ENCODE measurements at places on chromosomes 6 and 20.

- no peak for DNase-seq
Measured at GRCh38 chr6:137727216-137727765, 139.8 kb upstream of the TNFAIP3 start.

DNA sequence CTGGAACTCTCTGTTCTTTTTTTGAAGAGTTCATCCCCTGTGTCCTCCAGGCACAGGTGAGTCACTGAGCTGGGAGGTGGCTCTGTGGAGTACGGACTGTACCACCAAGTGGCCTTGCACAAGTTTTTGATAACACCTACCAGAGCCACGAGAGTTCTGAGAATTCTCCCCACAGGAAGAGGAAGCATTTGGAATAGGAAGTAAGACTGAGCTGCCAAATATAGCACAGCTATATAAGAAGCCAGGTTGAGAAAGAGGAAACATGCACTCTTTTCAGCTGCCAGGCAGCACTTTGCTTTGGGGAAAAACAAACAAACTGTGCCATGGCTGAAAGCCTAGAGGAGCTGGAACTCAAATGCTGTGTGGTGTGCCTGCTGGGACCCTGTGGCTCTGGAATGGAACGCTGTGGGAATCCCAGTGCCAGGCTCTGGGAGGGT is 70.8 kb upstream of the RIPOR2 start:
- no peak for DNase-seq

GRCh38 chr6:148657048-148657447 is 89.8 kb upstream of the UST start:
- DNase-seq = no peak

GRCh38 chr20:57390604-57391438 is at the start of gene RBM38:
RBM38 (plus strand) TSS chr20:57391396; CDS start chr20:57391582, 186 bp downstream.
- peak; percentile 63 for DNase-seq

GRCh38 chr20:4959592-4959991 is 41.7 kb downstream of the SLC23A2 start:
- DNase-seq = no peak

- peak; percentile 69 for DNase-seq
Measured at GRCh38 chr20:561437-562231, 18.0 kb upstream of the CSNK2A1 start.

DNA sequence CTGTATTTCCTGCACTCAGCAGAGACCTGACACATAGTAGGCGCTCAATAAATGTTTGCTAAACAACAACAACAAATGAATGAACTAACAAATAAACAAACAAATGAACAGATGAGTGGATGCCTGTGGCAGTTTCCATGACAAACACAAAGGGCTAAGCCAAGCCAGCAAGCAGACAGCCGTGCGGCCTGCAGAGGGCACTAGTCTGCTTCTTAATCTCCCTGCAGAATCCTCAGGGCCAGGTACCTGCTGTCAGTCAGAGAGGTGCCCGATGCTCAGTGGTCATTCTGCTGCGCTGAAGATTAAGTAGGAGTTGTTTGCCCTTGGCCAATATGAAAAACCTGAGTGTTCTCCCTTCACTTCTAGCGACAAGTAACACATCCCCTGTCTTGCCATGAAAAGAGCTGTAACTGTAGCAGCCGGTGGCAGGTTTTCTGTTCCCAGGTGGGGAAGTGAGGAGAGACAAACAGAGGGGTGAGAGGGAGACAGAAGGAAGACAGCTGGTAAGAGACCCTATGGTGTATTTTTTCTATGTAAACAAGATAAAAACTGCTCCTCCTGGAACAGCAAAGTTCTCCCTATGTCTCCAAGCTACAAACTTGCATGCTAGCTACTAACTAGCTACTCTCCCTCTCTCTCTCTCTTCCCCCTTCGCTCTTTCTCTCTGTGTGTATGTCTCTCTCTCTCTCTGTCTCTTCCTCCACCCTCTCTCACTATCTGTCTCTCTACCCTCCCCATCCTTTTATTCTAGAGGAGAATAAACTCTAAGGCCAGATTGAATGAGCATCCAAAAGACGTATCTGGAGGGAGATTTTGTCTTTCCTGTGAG is at the start of gene MC3R:
TSS of gene MC3R (plus strand) at position 779 of the 829 bp plus-strand sequence. CDS start 112 bp downstream, outside the sequence.
- peak; percentile 16 for DNase-seq

DNA sequence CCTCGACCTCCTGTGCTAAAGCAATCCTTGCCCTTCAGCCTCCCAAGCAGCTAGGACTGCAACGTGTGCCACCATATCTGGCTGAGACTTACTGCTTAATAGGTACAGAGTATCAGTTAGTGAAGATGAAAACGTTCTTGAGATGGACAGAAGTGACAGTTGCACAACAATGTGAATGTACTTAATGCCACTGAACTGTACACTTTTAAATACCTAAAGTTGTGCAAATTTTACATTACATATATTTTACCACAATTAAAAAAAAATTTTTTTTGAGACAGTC is 25.9 kb downstream of the NUDT3 start:
- no peak for DNase-seq

DNA sequence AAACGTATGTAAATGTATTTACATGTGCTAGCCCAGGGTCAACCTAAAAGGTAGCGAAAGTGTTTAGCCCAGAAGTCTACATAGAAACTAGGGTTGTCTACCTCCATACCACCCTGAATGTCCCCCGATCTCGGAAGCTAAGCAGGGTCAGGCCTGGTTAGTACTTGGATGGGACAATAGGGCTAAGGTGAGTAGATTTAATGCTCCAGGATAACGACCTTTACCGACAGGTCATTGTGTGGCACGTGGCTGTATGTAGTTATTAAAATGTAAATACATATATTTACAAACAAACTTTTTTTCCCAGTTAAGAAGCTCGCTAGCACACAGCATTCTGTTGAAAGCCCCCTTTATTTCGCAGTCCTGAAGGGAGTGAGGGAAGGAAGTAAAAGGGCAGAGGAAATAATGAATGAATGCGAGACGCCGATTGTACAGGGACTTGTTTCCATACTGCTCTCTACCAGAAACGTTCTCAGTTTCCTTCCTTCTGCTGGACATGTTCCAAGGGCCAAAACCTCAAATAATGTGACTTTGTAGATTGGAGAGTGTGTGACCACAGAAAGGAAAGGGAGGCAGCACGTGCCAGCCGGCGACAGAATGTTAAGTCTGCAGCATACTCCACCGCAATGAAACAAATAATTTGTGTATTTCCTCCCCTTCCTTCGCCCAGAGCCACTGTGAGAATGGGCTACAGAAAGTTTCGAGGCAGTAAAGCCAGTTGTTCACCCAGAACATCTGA is 612 bp downstream of the ADAT2 start:
- DNase-seq = no peak

- no peak for DNase-seq
Measured at GRCh38 chr6:91291071-91291470, 704.2 kb upstream of the MAP3K7 start.

DNA sequence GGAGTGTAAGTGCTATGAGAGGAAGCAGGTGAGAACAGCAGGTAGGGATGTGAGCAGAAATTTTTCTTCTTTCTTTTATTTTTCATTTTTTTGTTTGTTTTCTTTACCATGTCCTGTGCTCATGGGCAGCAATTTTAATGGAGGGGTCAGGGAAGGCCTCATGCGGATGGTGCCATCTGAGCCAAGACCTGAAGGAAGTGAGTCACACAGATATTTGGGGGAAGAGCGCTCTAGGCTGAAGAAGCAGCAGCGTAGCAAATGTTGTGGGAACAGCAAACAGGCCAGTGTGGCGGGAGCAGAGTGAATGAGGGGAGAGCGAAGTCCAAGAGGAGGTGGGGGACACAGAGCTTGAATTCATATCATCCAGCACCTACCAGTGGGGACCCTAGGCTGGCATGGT is 12.7 kb downstream of the SPDEF start:
- DNase-seq = no peak

DNA sequence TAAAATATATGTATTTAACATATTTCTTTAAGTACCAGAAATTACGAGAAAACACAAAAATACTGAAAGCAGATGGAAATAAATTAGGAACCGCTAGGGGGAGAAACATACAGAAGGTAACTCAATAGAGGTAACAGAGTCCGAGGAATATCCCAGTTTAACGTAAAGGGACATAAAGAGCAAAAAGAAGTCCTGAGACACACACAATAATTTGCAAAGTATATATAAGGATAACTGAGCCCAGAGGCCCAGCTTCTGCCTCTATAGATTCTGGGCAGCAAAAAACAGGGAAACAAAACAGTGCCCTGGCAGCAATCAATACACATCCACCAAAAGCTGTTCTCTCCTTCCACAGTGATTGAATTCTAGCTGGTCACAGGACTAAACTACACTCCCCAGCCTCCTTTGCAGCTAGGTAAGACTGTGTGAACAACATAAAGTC is 15.1 kb downstream of the TBC1D32 start:
- DNase-seq = no peak

GRCh38 chr6:90295854-90296340 is 746 bp downstream of the BACH2 start:
- peak; percentile 47 for DNase-seq

DNA sequence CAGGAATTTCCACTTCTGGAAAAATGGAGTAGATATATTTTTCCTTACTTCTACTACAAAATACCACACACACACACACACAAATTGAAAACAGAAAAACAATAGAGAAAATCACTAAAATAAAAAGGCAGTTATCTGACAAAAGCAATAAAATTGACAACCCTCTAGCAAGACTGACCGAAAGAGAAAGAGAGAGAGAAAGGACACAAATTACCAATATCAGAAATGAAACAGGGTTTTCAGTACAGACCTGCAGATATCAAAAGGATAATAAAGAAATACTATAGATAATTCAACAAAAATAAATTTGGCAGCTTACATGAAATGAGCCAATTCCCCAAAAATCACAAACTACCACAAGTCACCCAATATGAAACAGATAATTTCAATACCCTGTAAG is 104.7 kb downstream of the OPRM1 start:
- no peak for DNase-seq

DNA sequence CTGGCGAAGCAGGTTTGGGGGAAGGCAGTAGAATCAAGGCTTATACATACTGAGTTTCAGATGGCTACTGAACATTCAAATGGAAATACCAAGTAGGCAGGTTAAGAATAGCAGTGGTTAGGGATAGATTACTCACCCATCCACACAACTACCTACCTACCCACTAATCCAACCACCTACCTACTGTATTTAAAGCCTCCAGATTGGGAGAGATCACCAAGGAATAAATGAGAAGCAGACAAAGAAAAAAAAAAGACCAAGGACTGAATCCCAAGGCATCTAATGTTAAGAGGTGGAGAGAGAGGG is 68.3 kb upstream of the SMIM29 start:
- DNase-seq = no peak

GRCh38 chr6:44297063-44298038 is 15.8 kb downstream of the AARS2 start:
- peak; percentile 52 for DNase-seq

GRCh38 chr20:63182425-63182824 is 33.5 kb downstream of the YTHDF1 start:
- no peak for DNase-seq

- no peak for DNase-seq
Measured at GRCh38 chr6:118529756-118530155, 18.3 kb upstream of the PLN start.

DNA sequence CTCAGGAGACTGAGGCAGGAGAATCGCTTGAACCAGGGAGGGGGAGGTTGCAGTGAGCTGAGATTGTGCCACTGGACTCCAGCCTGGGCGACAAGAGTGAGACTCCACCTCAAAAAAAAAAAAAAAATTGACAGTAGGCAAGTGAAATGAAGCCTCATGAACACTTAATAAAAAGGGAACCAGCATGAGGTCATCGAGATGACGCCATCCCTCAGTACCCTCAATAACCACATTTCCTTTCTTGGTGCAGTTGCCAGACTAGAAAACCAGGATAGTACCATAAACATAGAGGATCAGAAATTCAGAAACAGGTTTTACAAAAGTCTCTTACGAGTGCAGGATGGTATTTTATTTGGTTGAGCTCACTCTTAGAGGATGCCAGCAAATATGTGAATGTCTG is 584.1 kb downstream of the MAFB start:
- DNase-seq = no peak

DNA sequence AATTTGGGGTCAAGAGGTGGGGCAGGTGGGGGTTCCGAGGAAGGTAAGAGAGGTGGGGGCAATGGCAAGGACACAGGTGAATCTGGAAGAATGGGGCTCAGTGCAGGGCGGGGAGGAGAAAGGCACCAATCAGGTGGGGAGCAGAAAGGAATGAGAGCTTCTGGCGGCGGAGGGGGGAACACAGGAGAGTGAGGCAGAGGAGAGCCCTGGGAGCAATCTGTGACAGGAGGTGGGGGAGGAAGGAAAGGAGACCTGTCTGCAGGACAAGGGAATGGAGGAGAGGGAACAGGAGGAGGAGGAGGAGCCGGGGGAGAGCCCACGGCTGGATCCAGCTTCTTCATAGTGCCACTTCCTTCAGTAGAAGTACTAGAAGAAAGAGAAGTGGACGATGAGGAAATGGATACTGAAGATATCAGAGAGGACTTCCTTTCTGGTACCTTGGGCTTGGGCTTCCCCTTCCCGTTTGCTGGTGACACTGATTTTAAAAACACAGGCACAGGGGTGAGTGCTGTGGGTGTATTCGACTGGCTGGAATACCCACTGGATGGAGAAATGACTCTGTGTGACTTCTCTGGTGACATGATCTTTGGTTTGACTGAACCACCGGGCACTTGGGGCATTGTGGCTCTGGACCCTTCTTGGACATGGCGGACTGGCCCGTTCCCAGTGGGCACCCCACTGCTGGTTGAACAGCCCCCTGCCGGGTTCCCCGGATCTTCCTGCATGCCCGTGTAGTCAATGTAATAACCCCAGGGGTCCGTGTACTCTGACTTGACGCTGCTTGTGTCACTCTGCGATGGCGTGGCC is 27.4 kb downstream of the HEBP2 start:
- DNase-seq = no peak

DNA sequence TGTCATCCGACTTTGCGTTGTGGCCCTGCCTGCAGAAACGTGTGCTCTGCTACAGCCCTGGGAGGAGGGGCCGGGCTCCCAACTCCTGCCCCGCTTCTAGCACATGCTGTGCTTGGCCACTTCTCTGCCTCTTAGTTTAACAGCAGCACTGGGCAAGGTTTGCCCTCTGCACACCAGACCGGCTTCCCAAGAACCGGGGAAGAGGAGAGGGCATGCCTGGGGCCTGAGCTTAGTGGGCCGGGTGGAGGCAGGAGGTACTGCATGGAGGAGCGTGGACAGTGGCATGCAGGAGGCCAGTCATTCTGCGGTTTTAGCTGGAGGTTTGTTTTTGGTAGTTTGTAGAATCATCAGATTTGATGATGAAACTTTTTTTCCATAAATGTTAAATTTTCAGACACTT is 45.5 kb downstream of the CEP43 start:
- DNase-seq = no peak

GRCh38 chr6:20948556-20948955 is 414.3 kb downstream of the CDKAL1 start:
- no peak for DNase-seq

Data from neural crest cell (in vitro differentiated cells).